ENCODE measurements at places on chromosomes 6 and 20. TPM values are rescaled to one million over a fixed set of nuclear protein-coding genes. Genes with fewer than 3 reads are reported as not detected.

The SMPDL3A gene
- 0.16 TPM for total RNA-seq

The TRIM40 gene
- not detected for total RNA-seq

The TFEB gene
- total RNA-seq, result 12.0 TPM

The COL11A2 gene
- total RNA-seq, result 0.69 TPM

The TAF11 gene
- 34.1 TPM for total RNA-seq

The RALGAPA2 gene
- 13.4 TPM for total RNA-seq

The NKAPL gene
- total RNA-seq, result 0.22 TPM

GRCh38 chr6:5302220-5302946 lies 41.1 kb downstream of the FARS2 start:
- no peaks in the 10 kb centered on the region for H3K27me3 ChIP-seq
- no peaks in the 10 kb centered on the region for H3K36me3 ChIP-seq
- no peak for DNase-seq
- peak overlapping the region; percentile 20 for H3K27ac ChIP-seq
- H3K4me3 ChIP-seq, result no peak overlapping the region

DNA sequence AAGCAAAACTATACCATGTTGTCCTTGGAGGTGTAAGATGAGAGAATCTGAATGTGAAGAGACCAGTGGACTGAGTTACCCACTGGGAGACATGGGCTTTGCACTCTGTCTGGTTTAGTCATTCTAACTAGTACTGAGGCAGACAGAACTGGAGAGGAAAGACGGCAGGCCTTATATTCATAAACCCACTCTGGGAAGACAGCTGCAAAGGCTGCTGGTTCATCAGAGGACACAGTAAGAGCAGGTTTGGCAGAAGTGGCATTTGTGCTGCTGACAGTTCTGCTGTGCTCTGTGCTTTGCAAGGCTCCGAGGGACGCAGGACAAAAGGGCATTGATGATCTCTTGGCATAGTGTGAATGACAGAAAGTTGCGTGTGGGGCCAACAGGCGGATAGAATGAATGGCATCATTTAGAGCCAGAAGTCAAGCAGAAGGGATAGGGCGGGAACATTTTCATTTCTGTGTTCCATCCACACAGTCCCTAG lies 142.3 kb upstream of the TENT5A start:
- DNase-seq, result no peak
- no peaks in the 10 kb centered on the region for H3K4me1 ChIP-seq
- H3K27ac ChIP-seq, result no peak overlapping the region
- no peaks in the 10 kb centered on the region for H3K27me3 ChIP-seq
- H3K4me3 ChIP-seq, result no peak overlapping the region
- no peaks in the 10 kb centered on the region for H3K36me3 ChIP-seq

DNA sequence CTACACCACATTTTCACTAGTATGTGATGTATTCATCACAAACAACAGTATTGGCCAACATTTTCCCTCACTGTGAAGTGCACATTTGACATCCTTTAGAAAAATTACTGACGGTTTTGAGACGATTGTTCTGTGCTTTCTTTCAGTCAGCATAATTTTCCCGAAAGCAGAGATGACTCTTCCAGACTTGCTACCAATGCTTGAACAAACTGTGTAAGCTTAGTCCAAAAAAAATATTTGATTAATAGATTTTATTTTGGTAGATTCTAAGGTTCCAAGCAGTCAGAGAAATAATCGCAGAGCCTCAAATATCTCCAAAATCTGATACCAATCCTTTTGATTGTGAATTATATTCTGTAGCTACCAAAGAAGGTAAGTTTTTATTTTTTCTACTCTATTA lies 151.1 kb upstream of the ESR1 start:
- H3K36me3 ChIP-seq, result no peaks in the 10 kb centered on the region
- no peaks in the 10 kb centered on the region for H3K27me3 ChIP-seq
- H3K4me1 ChIP-seq, result no peaks in the 10 kb centered on the region
- no peak overlapping the region for H3K27ac ChIP-seq
- H3K4me3 ChIP-seq, result no peak overlapping the region

GRCh38 chr6:34514593-34515472 lies 41.3 kb downstream of the SPDEF start:
- H3K27ac ChIP-seq, result no peak overlapping the region
- no peak overlapping the region for H3K4me3 ChIP-seq
- no peaks in the 10 kb centered on the region for H3K36me3 ChIP-seq

GRCh38 chr20:2254333-2254732 lies 41.5 kb upstream of the TGM3 start:
- H3K4me1 ChIP-seq, result no peaks in the 10 kb centered on the region
- H3K36me3 ChIP-seq, result no peaks in the 10 kb centered on the region
- H3K27me3 ChIP-seq, result no peaks in the 10 kb centered on the region
- no peak overlapping the region for H3K27ac ChIP-seq

DNA sequence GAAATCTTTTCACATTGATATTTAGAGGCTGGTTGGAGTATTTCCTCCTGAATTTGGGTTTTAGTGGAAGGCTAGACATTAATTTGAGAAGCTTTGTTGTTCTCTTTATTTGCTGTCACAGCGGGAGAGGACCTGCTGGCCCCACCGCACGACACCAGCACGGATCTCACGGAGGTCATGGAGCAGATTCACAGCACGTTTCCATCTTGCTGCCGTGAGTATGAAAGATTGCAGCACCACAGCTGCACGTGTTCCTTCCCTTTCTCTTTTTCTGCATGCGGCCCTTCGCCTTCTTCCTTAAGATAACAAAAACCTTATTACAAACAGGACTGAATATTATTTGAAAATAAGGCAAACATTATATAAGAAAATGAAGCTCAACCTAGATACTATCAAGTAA lies 555.5 kb downstream of the UTRN start:
- H3K36me3 ChIP-seq, result peaks cover 48% of the 10 kb centered on the region
- DNase-seq, result no peak
- H3K27me3 ChIP-seq, result no peaks in the 10 kb centered on the region
- no peak overlapping the region for H3K27ac ChIP-seq
- no peaks in the 10 kb centered on the region for H3K4me1 ChIP-seq

DNA sequence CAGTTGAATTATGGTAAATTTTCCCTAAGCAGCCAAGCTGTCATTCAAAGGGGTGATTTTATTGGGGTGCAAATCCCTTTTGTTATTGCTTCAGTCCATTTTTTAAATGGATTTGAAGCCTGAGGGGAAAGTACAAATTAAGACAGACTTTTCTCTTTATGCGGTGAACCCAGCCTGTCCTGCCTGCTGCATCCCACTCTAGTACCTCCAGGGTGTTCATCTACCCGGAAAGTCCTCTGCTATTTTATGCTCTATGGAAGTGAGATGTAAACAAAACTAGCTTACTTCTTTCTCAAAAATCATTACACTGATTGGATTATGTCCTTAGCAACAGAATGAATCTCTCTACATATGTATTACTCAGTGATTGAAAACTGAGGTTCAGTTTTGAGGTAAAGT lies 1088.9 kb upstream of the CITED2 start:
- no peak for DNase-seq
- H3K36me3 ChIP-seq, result no peaks in the 10 kb centered on the region
- H3K27me3 ChIP-seq, result no peaks in the 10 kb centered on the region
- H3K4me1 ChIP-seq, result no peaks in the 10 kb centered on the region
- no peak overlapping the region for H3K4me3 ChIP-seq

GRCh38 chr6:85403331-85404015 lies 46.4 kb upstream of the NT5E start:
- DNase-seq, result no peak
- H3K36me3 ChIP-seq, result no peaks in the 10 kb centered on the region
- no peaks in the 10 kb centered on the region for H3K4me1 ChIP-seq
- H3K27ac ChIP-seq, result no peak overlapping the region

- no peak overlapping the region for H3K27ac ChIP-seq
- no peaks in the 10 kb centered on the region for H3K4me1 ChIP-seq
- H3K36me3 ChIP-seq, result no peaks in the 10 kb centered on the region
- peaks cover 15% of the 10 kb centered on the region for H3K27me3 ChIP-seq
- no peak for DNase-seq
Measured at GRCh38 chr20:4401601-4402000, 320.1 kb upstream of the PRND start.

GRCh38 chr6:83847179-83847578 lies 6.0 kb upstream of the RIPPLY2 start:
- H3K4me1 ChIP-seq, result no peaks in the 10 kb centered on the region
- DNase-seq, result no peak
- no peak overlapping the region for H3K27ac ChIP-seq
- H3K36me3 ChIP-seq, result no peaks in the 10 kb centered on the region

- H3K27me3 ChIP-seq, result no peaks in the 10 kb centered on the region
- H3K4me1 ChIP-seq, result no peaks in the 10 kb centered on the region
- H3K4me3 ChIP-seq, result no peak overlapping the region
- H3K36me3 ChIP-seq, result no peaks in the 10 kb centered on the region
- no peak for DNase-seq
Measured at GRCh38 chr20:15144916-15145315, 807.5 kb upstream of the FLRT3 start.

DNA sequence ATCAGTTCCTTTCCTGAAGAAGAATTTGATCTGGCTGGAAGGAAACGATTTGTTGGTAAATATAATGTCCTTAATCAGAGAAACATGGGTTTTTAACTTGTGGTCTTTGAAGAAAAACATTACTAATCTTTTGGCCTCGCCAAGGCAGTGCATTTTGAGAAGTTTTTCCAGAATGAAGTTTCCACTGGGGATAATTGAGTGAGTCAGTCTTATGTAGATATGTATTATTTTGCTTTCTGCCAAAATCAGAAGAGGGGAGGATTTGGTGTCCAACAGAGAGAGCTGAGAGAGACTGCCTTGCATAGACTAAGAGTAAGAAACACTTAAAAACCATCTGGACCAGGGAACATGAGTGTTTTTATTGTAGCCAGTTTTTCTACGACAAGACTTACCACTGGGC lies 79.9 kb downstream of the FNDC1 start:
- DNase-seq, result no peak
- H3K27ac ChIP-seq, result no peak overlapping the region
- no peak overlapping the region for H3K4me3 ChIP-seq
- no peaks in the 10 kb centered on the region for H3K27me3 ChIP-seq

- H3K36me3 ChIP-seq, result no peaks in the 10 kb centered on the region
- H3K27me3 ChIP-seq, result no peaks in the 10 kb centered on the region
- H3K4me1 ChIP-seq, result no peaks in the 10 kb centered on the region
Measured at GRCh38 chr6:165674155-165675029, 11.4 kb upstream of the PDE10A start.

DNA sequence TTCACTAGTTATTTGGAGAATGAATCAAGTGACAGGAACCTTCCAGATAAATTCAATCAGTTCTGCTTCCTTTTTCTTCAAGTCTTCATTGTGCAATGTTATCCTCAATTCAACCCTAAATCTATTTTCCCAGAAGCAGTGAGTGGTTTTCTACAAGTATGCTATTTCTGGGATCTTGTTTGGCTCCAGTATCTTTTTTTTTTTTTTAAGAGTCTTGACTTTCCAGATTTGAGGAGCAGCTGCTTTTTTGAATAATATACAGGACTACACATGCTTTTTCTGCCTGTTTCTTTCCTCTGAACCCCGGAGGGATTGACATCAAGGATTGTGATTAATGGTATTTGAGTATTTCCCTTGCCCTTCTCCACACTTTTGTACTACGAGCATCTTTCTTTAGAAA lies 339.2 kb upstream of the JAG1 start:
- H3K27ac ChIP-seq, result no peak overlapping the region
- H3K4me3 ChIP-seq, result no peak overlapping the region
- H3K36me3 ChIP-seq, result no peaks in the 10 kb centered on the region
- no peaks in the 10 kb centered on the region for H3K27me3 ChIP-seq

GRCh38 chr6:16277101-16277981 lies 39.0 kb downstream of the GMPR start:
- H3K4me3 ChIP-seq, result no peak overlapping the region
- no peak overlapping the region for H3K27ac ChIP-seq
- no peaks in the 10 kb centered on the region for H3K4me1 ChIP-seq
- no peak for DNase-seq
- no peaks in the 10 kb centered on the region for H3K27me3 ChIP-seq

GRCh38 chr6:143743301-143744166 lies 65.8 kb downstream of the PHACTR2 start:
- H3K4me3 ChIP-seq, result no peak overlapping the region
- DNase-seq, result no peak
- no peaks in the 10 kb centered on the region for H3K27me3 ChIP-seq
- no peaks in the 10 kb centered on the region for H3K4me1 ChIP-seq
- H3K36me3 ChIP-seq, result no peaks in the 10 kb centered on the region
- no peak overlapping the region for H3K27ac ChIP-seq

- H3K4me3 ChIP-seq, result no peak overlapping the region
- no peaks in the 10 kb centered on the region for H3K36me3 ChIP-seq
- no peak overlapping the region for H3K27ac ChIP-seq
- H3K27me3 ChIP-seq, result no peaks in the 10 kb centered on the region
- no peaks in the 10 kb centered on the region for H3K4me1 ChIP-seq
Measured at GRCh38 chr6:142651384-142651783, 293.6 kb downstream of the HIVEP2 start.

GRCh38 chr20:62897666-62898065 lies 28.6 kb downstream of the DIDO1 start:
- no peak for DNase-seq
- H3K36me3 ChIP-seq, result peaks cover 40% of the 10 kb centered on the region
- peaks cover 24% of the 10 kb centered on the region for H3K4me1 ChIP-seq
- no peaks in the 10 kb centered on the region for H3K27me3 ChIP-seq
- H3K4me3 ChIP-seq, result no peak overlapping the region
